GM04504 (cell line): ENCODE measurements at places on chromosomes 1 and 21.

GRCh38 chr1:19071674-19072281 is 115.3 kb upstream of the IFFO2 start:
- DNase-seq, result no peak

GRCh38 chr1:36761113-36761512 is 273.2 kb downstream of the GRIK3 start:
- no peak for DNase-seq

- DNase-seq, result no peak
Observed at GRCh38 chr1:65910432-65910831, 117.7 kb downstream of the PDE4B start.

GRCh38 chr1:116545359-116545705 is 25.5 kb downstream of the CD58 start:
- DNase-seq, result no peak

- DNase-seq, result no peak
Observed at GRCh38 chr21:25986928-25987327, 183.6 kb downstream of the APP start.

DNA sequence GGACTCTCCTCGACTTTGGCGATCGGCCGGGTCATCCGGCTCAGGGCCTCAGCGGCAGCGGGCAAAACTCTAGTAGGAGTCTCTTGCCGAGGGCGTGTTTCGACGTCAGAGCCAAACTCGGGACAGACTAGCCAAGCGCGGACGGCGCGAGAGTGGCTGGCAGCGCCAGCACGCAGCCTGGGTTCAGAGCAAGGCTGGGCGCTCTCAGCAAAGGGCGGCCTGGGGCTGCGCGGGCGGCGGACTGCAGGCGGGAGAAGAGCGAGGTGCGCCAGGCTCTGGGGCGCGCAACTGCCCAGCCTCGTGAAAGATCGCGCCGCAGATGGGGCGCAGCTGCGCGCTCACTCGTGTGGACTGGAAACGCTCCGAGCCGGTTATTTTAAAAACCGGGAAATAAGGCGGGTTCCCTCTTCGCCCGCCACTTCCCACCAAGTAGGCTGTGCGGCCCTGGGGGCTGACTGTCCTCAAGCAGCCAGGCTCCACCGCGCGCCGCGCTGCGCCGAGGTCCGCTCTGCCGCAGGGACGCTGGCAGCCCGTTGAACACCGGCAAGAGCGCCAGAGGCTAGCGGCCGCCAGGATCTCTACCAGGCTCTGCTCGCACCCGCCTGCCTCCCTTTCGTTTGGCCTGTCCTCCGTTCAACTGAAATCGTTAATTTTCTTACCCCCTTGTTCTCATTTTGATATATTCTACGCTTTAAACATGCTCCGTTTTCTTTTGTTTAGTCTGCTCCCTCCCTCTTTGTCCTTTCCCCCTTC is 2.4 kb downstream of the ALX3 start:
- no peak for DNase-seq

GRCh38 chr1:99659755-99660210 is 13.9 kb downstream of the PALMD start:
- DNase-seq, result no peak

GRCh38 chr1:7558041-7558461 is 213.0 kb upstream of the VAMP3 start:
- DNase-seq, result no peak

DNA sequence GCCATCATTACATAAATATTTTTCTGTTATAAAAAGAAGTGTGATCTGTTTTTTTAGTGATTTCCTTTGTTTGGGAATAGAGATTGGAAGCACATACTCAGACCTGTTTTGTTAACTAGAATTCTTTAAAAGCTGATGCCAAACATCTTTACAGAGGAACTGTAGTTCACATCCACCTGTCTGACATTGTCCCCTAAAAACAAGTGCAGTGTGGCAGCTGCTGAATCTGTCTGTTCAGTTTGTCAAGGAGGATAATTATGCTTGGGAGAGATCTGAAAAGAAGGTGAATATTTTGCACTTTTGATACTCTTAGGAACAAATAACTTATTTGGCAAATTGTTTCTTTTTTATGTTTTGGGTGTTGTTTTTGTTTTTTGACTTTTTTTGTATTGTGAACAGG is 13.6 kb downstream of the AGMAT start:
- DNase-seq, result no peak
